Putamen (tissue), 1 donor: ENCODE measurements at places on chromosomes 7 and 10.

- DNase-seq, result no peak
These were observed 43.5 kb upstream of the MSRB2 start for GRCh38 chr10:23051855-23052331.

- DNase-seq, result no peak
These were observed 1279.2 kb upstream of the AUTS2 start for GRCh38 chr7:68319061-68319460.

DNA sequence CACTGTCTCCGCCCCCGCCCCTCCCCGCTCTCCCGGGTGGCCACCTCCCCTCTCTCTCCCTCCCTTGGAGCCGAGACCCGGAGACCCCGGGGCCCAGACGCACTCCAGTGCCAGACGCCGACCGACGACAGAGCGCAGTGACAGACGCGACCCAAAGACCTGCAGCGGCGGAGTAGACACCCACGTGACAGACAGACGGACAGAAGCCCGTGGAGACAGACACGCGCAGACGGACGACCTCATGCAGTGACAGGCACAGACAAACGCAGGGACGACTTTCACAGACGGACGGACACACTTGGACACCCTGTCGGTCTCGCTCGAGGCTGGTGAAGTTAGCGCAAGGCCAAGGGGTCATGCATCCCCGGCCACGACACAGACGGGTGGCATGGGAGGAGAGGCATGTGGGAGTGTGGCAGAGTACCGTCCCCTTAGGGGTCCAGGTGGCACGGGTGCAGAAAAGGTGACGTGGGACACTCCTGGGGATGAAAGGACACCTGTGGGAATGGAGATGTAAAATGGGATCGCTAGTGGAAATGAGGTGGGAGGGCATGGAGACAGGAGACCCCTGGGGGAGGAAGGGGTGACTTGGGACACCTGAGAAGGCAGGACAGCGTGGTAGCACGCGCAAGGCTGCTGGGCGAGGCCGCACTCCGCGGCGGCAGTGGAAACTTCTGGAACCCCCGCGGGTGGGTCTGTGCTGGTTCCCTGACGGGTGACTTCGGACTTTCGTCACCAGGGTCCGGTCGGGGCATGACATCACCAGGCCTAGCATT is 456 bp upstream of the ACHE start:
- DNase-seq, result no peak

DNA sequence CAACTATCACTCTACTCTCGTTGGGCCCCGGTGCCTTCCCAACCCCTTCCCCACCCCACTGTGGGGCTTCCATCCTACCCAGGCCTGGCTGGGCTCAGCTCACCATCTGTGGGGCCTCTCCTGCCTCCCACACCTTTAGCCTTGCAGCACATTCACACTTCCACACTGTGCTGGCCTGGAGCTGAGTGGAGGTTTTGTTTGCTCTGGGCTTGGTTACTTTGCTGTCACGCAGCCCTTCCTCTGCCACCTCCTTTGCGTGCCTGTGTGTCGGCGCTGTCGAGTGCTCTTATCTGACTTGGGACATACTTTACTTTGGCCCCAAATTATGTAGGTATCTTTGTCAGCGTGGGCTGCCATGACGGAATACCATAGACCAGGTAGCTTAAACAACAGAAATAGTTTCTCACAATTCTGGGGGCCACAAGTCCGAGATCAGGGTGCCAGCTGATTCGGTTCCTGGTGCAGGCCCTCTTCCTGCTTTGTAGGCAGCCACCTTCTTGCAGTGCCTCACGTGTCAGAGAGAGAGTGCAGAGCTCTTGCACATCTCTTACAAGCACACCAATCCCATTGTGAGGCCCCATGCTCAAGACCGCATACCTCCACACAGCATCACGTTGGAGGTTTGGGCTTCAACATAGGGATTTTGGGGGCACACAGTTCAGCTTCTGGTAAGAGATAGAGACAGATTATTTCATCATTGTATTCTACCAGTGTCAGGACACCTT is 89.0 kb downstream of the CUL1 start:
- no peak for DNase-seq

DNA sequence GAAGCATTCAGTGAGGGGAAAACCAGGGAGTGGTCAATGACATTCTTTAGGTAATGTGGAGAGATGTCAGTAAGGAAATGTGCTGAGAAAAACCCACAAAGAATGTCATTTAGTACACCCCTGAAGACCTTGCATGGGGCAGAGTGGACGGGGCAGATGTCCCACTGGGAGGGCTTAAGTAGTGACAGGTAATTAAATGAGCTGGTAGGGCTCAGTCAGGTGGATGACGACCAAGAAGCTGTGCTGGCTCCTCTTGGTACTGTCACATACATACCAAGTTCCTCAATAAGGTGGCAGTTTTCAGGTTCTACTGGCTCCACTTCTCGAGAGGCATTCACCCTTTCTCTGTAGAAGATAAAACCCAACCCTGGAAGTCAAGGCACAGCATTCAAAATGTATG is 1.8 kb downstream of the PON3 start:
- DNase-seq, result no peak

GRCh38 chr10:130799532-130799931 is 512.0 kb downstream of the TCERG1L start:
- no peak for DNase-seq

GRCh38 chr10:37856881-37857286 is 526 bp downstream of the ZNF248 start:
- DNase-seq, result no peak

DNA sequence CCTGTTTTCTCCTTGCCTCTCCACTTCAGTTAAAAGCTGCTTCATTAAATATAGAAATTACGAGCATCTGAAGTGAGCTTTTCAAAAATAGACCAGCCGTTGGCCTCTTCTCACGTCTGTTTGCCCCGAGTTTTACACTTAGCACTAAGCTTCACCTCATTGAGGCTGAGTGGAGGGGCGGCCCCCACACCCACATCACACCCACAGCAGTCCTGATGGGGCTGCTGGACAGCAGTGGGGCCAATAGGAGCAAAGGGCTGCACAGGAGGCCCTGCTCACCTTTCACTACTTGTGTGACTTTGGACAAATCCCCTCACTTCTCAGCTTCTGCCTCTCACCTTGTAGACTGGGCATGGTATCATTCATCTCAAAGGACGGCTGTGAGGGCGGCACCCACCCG is 677.8 kb downstream of the SDK1 start:
- DNase-seq, result no peak
